Putamen (tissue), 1 donor: ENCODE measurements at places on chromosomes 16 and 17.

DNA sequence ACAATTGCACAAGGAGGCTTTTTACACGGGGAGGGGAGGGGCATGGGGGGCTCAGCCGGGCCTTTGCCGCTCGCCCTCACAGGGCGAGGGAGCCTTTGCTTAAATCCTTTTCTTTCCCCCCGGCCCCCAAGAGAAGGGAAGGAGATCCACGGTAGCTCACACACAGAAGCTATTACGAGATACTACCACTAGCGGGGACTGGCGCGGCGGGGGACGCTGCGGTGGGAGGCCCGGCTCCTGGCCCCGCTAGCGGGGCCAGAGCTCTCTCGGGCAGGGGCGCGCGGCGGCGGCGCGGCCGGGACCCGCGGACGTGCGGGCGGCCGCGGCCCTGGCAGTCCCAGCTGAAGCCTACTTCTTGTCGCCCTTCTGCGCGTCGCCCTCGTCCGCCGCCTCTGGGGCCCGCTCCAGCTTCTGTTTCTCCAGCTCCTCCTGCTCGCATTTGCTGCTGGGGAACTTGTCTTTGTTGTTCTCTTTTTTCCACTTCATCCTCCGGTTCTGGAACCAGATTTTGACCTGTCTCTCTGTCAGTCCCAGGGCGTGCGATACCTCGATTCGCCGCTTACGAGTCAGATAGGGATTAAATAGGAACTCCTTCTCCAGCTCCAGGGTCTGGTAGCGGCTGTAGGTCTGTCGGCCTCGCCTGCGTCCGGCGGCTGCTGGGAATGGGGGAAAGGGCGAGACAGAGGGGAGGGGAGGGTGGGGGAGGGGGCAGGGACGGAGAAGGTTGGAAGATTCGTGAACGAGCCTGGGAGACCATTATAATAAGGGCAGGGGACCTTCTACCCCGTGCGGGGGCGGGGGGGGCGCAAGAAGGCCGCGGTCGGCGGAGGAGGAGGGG is 2.0 kb downstream of the HOXB8 start:
- no peak for DNase-seq

DNA sequence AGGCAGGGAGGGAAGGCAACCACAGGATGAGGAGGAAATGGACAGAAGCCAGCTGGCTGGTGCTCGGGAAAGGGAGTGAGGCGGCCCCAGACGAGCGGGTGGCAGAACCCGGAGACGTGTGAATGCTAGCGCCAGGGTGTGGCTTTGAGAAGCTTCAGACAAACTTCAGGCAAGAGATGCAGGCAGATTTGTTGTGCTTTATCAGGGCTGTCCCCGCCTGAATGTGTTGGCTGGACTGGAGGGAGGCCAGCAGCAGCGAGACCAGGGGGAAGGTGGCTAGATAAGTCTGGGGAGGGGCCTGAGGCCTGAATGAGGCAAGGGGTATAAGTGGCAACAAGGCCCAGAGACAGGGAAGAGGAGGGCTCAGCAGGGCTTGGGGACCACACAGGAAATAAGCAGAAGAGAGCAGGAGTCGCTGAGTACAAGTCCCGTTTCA is 22.0 kb downstream of the CAMKK1 start:
- no peak for DNase-seq

DNA sequence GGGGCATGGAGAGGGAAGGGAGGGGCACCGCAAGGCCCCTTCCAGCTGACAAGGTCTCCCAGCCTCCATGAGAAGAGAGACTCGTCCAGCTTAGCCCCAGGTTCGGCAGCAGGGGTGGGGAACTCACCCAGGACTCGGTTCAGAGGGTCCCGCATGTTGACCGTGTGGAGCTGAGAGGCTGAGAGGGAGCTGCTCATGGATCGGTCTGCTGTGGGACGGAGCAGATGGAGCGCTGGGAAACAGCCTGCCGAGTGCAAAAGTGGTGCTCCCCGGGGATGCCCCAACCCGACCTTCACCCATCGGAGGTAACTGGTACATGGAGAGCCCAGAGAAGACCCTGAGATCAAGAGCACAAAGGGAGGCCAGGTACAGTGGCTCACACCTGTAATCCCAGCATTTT is 4.9 kb downstream of the CSF3 start:
- no peak for DNase-seq

DNA sequence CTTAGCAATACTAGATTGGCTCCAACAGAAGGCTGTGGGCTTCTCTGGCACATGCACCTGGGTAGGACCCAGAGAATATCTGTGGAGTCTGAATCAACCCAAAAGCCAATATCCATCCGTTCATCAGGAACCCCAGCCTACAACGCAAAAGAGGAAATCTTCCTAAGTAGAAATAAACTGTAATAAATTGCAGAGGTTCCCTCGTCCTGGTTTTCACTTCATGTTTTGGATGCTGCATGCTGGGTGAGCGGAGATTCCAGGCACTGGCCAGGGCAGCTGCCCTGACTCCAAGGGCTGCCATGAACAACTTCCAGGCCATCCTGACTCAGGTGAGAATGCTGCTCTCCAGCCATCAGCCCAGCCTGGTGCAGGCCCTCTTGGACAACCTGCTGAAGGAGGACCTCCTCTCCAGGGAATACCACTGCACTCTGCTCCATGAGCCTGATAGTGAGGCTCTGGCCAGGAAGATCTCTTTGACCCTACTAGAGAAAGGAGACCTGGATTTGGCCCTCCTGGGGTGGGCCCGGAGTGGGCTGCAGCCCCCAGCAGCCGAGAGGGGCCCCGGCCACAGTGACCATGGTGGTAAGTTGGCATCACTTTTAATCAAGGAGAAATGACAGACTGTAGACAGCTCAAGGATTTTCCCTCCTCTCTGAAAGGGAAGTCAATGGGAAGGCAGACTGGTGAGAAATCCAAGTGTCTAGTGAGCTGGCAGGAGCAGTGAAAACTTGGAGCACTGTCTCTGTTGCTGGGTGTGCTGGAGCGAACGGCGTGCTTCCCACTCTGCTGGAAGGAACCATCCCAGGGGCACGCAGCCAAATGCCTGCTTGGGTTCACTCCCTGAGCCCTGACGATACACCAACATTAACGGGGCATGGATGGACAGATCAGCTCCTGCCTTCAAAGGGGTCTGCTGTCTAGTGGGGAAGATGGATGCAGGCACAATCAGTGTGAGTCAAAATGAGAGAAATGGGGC is 10.7 kb upstream of the CIITA start:
- no peak for DNase-seq

- no peak for DNase-seq
Observed at GRCh38 chr17:77359236-77359635, 218.5 kb downstream of the SEC14L1 start.

DNA sequence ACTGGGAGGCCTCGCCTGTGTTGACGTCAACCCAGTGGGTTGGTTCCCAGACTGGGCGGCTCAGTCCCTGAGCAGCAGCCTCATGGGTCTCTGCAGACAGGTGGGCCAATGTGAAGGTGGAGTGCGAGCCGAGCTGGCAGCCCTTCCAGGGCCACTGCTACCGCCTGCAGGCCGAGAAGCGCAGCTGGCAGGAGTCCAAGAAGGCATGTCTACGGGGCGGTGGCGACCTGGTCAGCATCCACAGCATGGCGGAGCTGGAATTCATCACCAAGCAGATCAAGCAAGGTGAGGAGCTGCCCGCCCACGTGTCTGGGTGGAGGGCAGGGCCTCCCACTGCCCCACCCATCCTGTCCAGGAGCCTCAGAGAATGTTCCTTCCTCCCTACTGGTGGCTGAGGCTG is 44.1 kb downstream of the MRC2 start:
- DNase-seq, result no peak

DNA sequence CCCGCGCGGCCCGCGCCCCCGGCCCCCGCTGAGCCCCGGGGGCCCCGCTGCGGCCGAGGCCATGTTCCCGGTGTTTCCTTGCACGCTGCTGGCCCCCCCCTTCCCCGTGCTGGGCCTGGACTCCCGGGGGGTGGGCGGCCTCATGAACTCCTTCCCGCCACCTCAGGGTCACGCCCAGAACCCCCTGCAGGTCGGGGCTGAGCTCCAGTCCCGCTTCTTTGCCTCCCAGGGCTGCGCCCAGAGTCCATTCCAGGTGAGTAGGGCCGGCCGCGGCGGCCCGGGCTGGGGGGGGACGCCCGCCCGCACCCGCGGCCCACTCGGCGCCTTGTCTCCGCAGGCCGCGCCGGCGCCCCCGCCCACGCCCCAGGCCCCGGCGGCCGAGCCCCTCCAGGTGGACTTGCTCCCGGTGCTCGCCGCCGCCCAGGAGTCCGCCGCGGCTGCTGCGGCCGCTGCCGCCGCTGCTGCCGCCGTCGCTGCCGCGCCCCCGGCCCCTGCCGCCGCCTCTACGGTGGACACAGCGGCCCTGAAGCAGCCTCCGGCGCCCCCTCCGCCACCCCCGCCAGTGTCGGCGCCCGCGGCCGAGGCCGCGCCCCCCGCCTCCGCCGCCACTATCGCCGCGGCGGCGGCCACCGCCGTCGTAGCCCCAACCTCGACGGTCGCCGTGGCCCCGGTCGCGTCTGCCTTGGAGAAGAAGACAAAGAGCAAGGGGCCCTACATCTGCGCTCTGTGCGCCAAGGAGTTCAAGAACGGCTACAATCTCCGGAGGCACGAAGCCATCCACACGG is 504 bp downstream of the MAZ start:
- no peak for DNase-seq

DNA sequence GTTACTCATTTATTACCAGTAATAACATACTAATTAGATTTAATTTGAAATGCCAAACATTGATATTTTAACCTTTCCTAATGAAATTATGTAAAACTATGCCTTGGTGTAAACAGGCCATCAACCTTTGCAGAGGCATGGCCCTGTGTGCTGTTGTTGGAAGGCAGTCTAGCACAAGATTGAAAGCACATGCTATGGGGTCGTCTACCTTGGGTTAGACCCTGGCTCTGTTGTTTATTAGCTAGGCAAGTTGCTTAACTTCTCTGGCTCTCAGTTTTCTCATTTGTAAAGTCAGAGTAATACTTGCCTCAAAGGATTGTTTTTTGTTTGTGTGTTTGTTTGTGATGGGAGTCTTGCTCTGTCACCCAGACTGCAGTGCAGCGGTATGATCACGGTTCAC is 9.4 kb upstream of the CDR2 start:
- DNase-seq, result no peak

- no peak for DNase-seq
Observed at GRCh38 chr16:48035142-48035541, 120.7 kb downstream of the ABCC12 start.

DNA sequence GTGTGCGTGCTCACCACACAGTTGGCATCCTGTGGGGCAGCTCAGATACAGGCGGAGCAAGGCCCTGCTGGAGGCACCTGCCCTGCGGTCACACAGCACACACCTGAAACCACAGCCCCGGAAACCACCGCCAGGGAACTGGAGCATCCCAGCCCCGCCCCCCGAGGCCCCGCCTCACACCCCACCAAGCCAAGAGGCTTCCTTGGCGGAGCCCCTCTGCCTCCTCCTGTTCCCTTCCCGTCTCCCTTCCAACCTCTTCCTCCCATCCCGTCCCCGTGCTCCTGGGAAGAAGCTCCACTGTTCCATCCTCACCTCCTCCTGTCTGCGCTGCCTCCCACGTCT is 205.5 kb downstream of the NTN1 start:
- DNase-seq, result no peak

DNA sequence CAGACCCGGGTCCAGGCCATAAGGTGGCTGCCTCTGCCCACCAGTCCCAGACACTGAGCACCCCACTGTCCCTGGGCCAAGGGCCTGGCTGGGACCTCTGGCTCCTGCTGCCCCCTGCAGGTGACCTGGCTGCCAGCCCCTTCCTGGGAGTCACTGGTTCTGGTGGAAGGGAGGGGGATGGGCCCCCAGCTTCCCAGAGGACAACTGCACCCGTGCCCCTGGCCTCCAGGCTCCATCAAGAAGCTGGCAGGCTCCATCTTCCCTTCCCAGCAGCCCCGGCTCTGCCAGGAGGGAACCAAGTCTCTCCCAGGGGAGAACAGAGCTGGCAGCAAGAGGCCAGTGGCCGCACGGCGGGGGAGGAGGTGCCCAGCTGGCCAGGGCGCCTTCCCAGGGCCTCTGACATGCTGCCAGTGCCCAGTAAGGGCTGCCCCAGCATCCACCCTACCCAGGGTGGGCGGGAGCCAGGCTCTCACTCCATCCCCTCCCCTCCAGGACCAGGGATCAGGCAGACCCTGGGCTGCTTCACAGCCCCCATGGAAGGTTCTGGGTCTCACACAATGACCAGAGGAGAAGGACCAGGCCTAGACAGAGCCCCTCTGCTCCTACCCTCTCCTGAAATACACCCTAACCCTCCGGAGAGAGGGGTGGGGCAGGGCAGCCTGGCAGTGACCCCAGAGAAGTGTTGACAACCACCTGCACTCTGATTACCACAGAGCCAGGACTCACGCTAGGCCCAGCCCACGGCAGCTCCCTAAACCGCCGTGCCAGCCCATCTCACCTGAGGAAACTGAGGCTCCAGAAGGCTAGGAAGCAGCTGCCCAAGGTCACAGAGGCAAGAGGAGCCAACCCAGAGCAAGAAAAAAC is 3.6 kb downstream of the CLUH start:
- DNase-seq, result peak; percentile 62

DNA sequence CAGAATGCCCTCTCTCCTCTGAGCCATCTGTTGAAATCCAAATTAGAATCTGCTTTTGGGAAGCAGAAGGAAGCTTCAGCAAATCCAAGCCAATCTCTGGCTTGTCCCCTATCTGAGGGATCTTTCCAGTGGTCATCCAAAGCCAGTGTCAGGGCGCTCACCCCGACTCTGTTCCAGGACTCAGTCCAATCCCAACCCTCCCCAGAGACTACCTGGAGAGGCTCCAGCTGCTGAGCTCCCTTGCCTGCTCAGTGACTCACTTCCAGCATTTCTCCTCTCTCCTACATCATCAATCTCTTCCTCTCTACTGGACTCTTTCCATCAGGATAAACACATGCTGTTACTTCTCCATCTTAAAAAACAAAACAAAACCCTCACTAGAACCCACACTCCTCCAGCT is 2.4 kb downstream of the MATCAP1 start:
- DNase-seq, result no peak

GRCh38 chr17:15651583-15652110 is 32.1 kb upstream of the FBXW10B start:
- peak; percentile 76 for DNase-seq

DNA sequence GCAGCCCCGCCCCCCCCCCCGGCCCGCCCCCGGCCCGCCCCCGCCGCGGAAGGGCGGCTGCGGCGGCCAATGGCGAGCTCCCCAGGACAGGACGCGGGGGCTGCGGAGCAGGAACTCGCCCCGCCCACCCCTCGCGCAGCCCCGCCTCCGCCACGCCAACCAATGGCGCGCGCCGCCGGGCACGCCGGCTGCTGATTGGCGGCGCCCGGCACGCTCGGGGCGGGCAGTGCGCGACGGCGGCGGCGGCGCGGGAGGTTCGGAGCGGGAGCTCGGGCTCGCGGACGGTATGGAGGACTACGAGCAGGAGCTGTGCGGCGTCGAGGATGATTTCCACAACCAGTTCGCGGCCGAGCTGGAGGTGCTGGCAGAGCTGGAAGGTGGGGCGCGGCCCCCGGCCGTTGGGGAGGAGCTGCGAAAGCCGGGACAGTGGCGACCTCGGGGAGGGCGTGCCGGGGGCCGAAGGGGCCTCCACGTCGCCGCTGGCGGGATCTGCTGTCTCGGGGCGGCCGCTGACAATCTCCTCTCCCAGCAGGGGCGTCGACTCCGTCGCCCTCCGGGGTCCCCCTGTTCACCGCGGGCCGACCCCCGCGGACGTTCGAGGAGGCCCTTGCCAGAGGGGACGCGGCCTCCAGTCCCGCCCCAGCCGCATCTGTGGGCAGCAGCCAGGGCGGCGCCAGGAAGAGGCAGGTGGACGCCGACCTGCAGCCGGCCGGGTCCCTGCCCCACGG is at the start of gene CHTF18:
Gene CHTF18 (plus strand): TSS at position 222 of the 728 bp plus-strand sequence. CDS start 65 bp downstream, at position 287.
- peak; percentile 91 for DNase-seq

GRCh38 chr17:19464031-19465026 is 53.3 kb downstream of the RNF112 start:
- DNase-seq, result no peak
